D721Med (cell line): ENCODE measurements at places on chromosomes 12 and 14.

DNA sequence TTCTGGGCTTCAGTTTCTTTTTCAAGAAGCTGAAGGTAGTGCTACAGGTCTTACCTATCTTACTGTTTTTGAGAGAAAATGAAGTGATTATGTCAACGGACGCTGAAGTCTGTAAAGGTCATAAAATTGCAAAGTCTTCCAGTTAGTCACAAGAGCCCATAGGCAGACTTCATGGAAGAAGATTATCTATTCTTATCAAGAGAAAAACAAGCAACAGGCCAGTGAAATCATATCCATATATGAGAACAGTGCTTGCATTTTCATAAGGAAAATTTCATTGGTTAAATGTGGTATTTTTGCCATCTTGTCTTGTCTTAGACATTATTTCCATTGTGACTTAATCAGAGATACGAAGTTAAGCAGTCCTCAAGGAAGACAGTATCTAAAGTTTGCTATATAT, 412.7 kb upstream of the SEL1L start:
- DNase-seq = no peak

DNA sequence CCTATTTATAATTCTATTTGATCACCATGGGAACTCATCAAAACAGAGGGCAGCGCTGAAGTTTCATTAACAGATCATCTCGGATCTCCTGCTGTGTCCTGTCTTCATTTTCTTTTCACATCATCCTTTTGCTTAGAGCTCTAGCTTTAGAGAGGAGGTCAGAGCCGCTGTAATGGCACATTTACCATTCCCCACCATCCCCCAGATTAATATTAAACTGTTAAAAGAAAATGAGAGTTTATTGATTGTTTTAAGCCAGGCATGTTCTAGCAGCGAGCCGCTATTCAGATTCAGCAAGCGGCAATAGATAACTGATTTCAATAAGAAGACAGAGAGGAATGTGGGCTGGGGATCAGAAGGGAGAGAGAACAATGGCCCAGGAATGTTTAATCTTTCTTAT, 308.8 kb downstream of the EGLN3 start:
- DNase-seq = no peak

- DNase-seq = no peak
Measured at GRCh38 chr14:65168840-65169239, 66.5 kb upstream of the MAX start.

GRCh38 chr14:68669111-68669511, 123.8 kb downstream of the ZFP36L1 start:
- no peak for DNase-seq

DNA sequence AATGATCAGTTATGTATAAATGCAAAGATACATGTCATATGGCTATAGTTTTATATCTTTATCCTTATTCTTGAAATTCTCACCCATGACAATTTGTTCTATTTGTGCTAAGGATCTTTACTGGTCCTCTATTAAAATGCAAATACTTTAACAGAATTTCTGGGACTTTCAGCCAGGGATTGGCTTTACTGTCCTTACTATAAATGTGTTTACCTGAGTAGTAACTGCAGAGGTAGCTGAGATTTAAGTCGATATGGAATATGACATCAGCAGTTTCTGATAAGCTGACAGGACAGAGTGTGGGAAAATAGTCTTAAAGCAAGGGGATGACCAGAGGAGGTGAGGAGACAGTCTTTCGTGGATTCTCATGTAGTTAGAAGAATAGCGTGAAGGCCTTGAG, 206.4 kb downstream of the DIO2 start:
- DNase-seq = no peak

- DNase-seq = no peak
Measured at GRCh38 chr12:29431513-29431912, 50.5 kb upstream of the ERGIC2 start.

- peak; percentile 97 for DNase-seq
Measured at GRCh38 chr14:103546652-103547454, 15.6 kb downstream of the BAG5 start.

DNA sequence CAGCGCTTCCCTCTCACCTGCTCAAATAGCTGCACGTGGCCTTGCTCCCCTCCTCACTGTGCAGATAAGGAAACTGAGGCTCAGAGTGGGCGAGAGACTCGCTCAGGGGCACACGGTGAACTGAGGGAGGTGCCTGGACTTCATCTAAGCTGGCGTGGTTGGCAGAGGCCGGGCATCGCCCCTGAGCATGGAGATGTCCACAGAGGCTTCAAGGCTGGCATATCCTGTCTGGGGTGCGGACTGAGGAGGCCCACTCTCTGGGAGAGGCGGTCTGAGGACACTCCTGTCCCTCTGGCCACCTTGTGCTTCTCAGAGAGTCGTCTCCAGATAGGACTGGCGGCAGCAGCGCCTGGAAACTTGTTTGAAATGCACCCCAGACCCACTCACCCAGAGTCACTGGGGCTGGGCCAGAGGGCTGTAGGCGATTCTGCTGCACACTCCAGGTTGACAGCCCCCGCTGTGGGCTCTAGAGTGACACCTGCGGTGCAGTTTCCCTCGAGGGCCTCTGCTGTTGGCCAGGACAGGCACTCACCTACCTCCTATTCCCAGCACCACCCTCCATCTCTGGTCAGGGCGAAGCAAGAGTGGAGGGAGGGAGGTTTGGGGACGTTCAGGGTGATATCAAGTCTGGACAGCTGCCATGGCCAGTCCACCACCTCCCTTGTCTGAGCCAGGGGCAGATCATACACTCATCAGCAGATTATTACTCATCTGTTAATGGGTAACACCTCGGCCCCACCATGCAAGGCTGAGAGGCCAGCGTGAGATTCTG, 11.2 kb upstream of the LBHD2 start:
- no peak for DNase-seq

- DNase-seq = no peak
Measured at GRCh38 chr12:69497308-69498026, 27.3 kb downstream of the FRS2 start.

DNA sequence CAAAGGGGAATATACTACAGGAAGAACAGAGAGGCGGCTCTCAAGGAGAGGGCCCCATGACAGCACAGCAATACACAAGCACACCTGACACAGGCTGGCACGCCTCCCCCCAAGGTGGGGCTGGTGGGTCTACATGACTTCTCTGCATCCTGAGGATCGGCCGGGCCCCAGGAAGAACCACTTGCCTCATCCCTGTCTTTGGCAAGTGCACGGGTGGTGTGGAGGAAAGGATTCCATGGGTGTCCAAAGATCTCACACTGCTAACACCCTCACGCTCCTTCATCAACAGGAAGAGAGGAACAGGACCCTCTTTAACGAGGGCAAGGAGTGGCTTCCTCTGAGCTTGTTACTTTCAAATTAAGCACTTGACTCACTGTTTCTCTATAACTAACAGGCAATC, 7.3 kb downstream of the VAMP1 start:
- no peak for DNase-seq

DNA sequence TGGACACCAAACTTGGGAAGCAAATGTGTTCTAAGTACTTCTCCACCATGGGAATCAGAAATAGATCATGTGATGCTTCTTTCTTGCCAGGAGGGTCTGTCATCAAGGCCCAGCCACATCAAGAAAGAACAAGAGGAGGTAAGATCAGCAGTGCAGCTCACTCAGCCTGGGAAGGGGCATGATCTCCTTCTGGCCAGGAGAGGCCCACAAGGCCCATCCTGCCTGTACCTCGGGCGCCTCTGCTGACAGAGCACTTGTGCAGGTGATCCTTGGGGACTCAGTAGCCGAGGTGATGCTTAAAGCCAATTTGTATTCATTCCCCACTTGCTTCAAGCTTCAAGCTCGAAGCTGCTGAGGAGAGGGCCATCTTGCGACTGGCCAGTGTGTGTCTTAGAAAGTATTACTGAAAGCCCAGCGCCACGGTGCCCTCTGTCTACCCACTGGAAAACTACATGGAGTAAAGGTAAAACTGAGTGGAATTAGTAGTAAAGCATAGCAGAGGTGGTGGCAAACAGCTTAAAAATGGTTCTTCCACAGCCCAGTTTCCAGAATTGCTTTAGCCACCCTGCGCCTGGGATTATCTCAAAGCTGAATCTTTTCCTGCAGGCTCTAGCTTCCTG, 26.2 kb downstream of the RTRAF start:
- DNase-seq = no peak

- DNase-seq = no peak
Measured at GRCh38 chr12:80162177-80162576, 62.8 kb downstream of the OTOGL start.

DNA sequence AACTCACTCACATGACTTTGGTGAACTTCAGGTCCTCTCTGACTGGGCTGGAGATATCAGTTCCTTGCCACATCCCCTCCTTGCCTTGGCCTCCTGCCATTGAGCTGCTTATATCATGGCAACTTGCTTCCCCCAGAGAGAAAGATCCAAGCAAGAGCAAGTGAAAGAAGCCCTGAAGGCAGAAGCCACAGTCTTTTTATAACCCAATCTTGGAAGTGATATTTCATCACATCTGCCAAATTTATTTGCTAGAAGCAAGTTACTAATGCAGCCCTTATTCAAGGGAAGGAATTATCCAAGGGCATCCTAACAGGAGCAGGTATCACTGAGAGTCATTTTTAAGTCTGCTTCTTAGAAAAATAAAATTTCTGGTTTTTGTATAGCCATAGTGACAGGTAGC, 127.8 kb downstream of the SLC38A4 start:
- DNase-seq = no peak

DNA sequence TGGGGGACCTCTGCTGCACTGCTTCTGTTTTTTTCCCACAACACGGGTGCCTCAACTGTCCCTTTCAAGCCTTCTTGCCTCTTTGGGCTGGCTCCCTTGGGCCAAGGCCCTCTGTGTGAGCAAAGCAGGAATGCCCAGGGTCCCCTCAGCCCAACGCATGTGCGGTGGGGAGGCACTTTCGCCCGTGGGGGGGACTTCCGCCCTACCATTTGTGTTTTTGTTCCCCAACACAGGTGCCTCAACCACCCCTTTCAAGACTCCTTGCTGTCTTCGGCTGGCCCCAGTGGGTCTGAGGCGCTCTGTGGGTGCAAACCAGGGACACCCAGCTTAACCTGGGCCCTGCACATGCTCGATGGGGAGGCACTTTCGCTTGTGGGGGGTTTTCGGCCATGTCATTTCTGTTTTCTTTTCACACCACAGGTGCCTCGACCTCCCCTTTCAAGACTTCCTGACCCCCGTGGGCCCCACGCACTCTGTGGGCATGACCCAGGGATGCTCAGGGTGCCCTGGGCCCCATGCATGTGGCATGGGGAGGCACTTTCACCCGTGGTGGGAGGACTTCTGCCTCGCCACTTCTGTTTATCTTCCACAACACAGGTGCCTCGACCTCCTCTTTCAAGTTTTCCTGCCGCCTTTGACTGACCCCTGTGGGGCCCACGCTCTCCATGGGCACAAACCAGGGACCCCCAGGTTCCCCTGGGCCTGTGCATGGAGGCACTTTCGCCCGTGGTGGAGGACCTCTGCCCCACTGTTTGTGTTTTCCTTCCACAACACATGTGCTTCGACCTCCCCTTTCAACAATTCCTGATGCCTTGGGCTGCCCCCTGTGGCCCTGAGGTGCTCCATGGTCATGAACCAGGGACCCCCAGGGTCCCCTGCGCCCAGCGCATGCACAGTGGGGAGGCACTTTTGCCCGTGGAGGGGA, 365.7 kb downstream of the ALG10 start:
- no peak for DNase-seq

DNA sequence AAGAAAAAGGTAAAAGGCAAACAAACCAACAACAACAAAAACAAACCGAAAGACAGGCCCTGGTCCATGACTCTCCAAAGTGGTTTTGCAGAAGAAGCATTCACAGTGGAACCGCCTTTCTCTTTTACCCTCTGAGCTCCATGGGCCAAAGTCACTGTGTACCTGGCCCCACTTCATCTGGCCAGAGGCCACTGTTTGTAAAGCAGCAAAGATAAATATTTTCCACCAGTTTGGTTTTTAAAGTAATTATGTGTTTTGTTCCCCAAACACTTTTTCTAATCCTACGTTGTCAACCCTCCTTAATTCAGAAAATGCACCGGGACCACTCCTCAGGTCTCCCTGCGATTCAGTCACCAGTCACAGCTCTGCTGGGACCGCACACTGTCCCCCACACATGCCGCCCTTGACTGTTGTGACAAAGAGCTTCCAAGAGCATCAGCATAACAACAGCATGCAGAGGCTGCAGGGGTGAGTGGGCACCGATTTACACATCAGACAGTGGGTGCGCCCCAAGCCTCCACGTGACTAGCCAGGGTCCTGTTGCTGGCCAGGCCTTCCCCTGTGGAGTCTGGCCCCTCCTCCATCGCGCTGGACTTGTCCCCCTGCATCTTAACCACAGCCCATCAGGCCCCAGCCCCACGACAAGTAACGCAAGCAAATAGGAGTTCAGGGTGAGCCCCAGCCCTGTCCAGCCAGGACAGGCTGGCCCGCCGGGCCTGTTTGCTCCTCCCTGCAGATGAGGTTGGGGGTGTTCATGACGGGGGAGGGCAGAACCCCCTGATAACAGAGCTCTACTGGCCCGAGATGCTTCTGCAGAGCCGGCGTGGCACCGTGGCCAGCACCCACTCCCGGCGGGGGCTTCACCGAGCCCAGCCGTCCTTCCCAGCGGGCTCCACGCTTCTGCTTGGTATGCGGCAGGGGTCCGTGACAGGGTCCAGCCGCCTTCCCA, 65.2 kb upstream of the DIO3 start:
- DNase-seq = peak; percentile 5

DNA sequence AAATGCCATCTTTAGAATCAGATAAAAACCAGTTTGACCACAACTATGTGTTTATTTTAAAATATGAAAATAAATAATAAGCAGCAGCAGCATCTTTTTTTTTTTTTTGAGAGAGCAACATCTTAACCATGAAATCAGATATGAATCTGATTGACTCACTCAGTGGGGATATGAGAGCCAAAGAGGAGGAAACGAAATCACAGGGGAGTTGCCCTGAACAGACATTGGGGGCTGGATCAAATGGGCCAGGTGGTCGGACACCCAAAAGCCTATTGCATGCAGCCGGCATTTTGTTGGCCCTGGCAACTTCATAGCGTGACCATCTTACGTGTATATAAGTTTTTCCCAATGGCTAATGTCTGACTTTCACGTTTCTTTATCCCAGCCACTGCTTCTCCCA, 321.1 kb downstream of the NPAS3 start:
- no peak for DNase-seq

DNA sequence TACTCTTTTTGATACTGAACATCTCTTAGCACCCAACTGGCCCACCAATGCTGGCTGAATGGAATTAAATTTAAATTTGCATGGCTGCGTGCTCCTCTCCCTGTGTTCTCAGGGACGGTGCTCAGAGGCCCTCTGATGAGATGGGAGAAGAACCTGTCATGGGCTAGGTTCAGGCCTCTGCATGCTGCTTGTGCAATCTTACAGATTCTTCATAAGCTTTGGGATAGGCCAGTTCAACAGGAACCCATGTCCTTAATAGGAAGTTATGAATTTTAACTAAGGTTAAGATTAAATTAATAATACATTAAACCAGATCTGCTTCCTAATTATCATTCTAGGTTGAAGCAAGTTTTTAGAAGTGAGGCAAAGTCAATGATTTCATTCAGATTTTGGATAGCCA, 119.7 kb upstream of the LRIG3 start:
- DNase-seq = no peak

- no peak for DNase-seq
Measured at GRCh38 chr12:25102402-25102801, 92.6 kb downstream of the DNAI7 start.

DNA sequence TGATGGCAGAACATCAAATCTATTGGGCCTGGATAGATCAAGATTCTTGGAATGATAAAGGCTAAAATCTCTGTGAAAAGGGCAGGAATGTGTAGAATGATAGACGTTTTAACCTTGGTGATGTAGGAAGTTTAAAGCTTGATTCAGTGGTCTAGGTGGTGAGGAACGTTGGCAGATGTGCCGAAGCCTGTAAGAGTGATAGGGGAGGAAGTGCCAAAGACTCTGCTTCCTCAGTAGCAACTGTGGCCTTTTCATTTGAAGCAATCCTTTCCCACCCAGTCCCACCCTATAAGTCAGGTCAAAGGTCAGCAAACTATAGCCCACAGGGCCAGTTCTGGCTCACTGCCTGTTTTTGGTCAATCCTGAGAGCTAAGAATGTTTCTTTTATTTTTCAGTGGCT, 62.2 kb downstream of the MBIP start:
- DNase-seq = no peak
